GM13977 (cell line): ENCODE measurements at places on chromosomes 7 and 10.

DNA sequence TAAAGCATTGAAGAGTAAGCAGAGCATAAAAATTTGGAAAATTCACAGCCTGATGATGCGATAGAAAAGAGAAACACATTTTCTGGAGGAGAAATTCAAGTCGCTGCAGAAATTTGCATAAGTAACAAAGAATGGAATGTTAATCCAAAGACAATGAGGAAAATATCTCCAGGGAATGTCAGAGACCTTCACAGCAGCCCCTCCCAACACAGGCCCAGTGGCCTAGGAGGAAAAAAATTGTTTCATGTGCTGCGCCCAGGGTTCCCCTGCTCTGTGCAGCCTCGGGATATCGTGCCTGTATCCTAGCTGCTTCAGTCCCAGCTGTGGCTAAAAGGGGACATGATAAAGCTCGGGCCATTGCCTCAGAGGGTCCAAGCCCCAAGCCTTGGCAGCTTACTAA lies 206.8 kb downstream of the TPK1 start:
- DNase-seq = no peak

DNA sequence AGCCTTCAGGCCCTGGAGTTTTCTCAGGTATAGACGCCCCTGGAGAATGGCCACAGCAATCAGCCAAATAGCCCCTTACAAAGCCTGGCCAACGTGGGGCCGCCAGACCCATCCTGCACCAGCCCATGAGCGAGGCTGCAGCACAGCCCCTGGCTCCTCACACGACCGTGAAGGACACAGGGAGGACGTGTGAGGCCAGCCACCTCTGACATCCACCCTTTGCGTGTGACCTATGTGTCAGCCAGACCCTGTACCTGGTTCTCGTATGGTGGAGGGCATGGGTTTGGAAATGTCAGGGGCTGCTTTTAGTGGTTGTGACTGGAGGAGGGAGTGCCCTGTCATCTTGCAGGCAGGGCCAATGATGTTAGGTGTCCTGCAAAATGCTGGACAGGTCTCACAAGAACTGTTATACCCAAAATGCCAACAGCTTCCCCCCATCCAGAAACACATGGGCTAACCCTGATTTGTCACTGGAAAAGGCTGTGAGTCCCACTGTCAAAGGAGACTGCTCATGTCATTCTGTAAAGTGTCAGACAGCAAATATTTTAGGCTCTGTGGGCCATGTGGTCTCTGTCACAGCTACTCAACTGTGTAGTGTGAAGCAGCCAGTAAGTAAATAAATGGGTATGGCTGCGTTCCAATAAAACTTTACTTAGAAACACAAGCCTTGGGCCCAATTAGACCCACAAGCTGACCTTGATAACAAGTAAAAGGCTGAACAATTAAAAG lies 30.0 kb downstream of the NOD1 start:
- no peak for DNase-seq

DNA sequence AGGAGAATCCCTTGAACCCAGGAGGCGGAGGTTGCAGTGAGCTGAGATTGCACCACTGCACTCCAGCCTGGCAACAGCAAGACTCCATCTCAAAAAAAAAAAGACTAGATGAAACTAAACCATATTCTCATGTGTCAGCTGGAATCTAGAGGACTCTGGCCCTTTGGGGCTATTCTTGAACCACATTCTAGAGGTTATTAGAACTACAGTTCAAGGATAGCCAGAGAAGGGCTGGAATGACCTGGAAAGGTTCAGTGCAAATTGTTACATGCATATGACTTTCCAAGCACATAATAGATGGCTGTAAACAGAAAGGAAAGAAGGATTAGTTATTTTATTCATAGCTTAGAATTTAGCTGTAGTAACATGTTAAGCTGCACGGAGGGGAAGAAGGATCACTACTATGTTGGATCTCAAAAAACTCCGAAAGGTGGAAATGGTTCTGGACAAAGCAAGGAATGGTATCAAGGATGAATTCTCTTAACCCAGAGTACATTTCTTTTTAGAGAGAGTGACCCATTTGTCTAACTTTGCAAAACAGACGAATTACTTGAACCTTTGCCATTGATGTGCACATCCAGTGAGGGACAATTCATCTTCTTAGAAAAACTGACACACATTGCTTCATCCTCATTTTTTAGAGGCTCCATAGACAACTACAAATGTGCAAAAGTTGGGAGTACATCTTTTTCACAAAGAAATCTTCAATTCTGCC lies 124.0 kb upstream of the SAMD8 start:
- no peak for DNase-seq

GRCh38 chr7:114889646-114890285 lies 32.1 kb upstream of the MDFIC start:
- DNase-seq = peak; percentile 6

- no peak for DNase-seq
Measured at GRCh38 chr10:129954492-129955315, 9.4 kb downstream of the EBF3 start.

GRCh38 chr7:67301667-67302066 lies 305.0 kb downstream of the TYW1 start:
- no peak for DNase-seq

GRCh38 chr7:85135977-85136376 lies 50.9 kb downstream of the SEMA3D start:
- DNase-seq = no peak

DNA sequence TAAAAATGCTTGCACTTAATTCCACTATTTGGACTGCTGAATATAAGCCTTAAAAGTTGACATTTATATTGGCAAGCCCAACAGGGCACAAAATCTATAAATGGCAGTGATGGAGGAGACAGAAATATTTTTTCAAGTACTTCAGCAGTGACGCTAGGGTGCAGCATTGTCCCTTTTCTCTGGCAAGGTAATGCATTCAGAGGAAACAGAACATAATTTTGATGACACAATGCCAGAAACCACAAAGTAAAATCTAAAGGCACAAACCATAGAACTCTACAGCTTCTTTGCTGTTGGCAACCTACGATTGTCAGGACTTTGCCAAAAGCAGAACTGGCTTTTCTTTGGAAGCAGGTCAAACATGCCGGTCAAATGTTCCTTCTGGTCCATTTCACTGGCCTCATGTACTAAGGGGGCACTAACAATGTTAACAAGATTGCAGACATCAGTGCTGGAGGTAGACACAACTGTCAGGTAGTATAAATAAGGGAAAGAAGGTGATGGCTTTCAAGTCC lies 30.9 kb upstream of the FAM133B start:
- DNase-seq = peak; percentile 44

DNA sequence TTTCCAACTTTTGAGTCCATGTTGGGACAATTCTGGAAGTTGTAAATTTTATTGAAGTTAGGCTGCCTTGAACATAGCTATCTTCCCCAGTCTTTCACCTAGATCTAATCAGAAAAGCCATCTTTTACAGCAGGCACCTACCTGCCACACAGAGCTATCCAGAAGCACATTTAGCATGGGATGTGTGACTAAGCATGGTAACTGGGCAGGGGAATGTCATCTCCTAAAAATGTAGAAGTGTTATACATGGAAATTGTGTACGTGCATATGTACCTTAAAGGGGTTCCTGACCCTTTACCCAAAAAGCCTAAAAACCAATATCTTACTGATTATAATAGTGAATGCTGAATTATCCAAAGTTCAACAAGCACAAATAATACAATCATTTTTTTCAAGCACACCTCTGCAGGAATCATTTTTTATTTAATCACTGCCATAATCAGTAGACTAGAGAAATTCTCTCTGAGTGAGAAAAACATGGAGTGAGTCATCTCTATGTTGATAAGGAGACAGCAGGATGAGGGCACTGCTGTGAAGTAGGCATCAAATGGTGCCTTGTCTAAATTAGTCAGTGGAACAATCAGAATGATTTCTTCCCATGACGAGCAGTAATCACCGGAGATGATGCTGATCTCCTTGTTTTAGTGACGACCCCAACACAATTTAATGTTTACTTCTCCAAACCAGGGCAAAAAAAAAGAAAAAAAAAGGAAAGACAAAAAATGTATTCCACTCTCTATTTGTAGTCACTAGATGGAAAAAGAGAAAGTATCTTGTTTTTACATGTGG lies 75.9 kb downstream of the SORBS1 start:
- DNase-seq = no peak

DNA sequence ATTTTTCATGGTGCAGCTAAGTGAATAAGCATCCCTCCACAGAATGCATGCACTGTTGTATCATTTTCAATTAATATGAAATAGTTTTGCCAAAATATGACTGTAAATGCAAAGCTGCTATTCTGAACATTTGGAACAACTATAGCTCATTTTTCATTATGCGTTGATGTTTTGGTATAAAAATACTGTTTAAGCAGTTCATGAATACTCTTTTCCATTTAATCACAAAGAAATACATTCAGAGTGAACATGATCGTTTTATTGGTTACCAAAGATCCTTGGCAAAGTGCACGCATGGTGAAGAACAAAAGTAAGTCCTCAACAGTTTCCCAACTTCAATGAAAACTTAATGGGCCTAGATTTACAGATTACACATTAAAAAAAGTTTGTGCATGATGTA lies 33.1 kb downstream of the SKIDA1 start:
- no peak for DNase-seq

DNA sequence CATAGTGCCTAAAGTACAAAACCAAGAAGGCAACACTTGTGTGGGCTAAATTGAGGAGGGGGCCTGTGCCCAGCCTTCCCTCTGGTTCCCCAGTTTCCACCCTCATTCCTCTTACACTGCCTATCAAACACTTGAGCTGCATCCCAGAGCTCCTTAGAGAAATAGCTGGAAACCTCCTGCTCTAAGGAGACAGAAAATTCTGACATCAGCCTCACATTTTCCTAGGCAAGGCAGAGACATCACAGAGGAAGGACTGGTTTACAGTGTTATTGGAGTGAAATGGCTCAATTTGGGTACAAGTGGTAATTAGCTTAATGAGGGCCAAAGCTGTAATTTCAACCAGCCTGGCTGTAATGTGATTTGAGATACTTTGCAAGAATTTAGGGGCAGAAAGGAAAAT lies 192.3 kb upstream of the AOAH start:
- DNase-seq = no peak

GRCh38 chr7:143203386-143203785 lies 18.5 kb upstream of the TAS2R40 start:
- DNase-seq = no peak

- DNase-seq = no peak
Measured at GRCh38 chr7:157442456-157442855, 105.7 kb downstream of the DNAJB6 start.

- DNase-seq = no peak
Measured at GRCh38 chr7:42700406-42701327, 211.2 kb downstream of the C7orf25 start.

GRCh38 chr10:4538016-4538415 lies 288.0 kb upstream of the AKR1E2 start:
- no peak for DNase-seq

DNA sequence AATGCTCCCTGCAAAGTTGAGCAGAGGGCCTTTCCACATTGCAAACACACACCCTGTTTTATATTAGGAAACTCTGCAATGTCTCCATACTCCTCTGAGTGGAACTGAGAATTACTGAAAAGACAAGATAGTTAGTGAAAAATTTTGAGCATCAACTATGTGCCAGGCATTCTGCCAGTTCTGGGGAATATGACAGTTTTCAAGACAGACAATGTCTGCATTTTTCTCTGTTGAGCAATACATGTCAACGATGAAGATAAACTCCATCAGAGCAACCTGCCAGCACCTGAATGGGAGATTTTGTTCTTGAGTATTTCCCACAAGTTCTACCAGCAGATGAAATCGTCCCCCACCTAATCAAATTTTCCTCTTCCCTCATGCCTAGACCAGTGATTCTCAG lies 203.4 kb upstream of the BMPER start:
- DNase-seq = no peak

DNA sequence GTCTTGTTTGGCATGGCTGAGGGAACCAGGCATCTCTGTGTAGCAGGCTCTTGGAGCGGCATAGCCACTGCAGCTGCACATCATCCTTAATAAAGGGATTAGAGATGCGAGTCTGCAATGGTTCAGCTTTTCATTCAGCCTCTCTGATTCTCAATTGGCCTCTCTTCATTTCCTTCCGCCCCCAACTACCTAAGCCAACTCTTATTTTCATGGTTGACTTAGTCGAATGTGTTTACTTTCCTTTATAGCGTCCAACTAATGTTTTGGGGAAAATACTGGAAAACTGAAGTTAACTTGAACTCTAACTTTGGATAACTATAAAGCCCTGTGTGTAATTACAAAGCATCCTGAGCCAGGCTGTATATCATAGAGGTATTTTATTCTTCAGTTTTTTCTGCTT lies 202.2 kb upstream of the KIAA1217 start:
- no peak for DNase-seq

GRCh38 chr7:100088621-100089457 lies at the start of gene COPS6:
TSS of gene COPS6 (plus strand) at chr7:100088969. CDS start at chr7:100088991, 22 bp downstream.
- DNase-seq = peak; percentile 89

GRCh38 chr7:2023877-2024566 lies 208.7 kb downstream of the MAD1L1 start:
- no peak for DNase-seq

DNA sequence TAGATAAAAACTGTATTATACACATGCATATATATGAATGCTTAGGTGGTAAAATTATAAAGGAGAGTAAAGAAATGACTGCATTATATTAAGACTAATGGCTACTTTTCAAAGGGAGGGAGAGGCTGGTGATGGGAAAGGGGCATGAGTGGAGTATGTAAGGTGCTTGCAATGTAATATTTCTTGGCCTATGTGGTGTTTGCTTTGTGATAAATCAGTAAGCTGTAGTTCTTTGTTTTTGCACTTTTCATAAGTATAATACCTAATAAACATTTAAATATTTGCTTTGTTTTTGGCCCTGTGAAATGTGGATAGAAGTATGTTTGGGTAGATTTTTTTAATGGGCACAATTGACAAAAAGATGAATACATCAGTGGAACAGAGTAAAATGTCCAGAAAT lies 25.9 kb downstream of the AGBL3 start:
- no peak for DNase-seq

- DNase-seq = peak; percentile 12
Measured at GRCh38 chr7:101555269-101555920, 73.7 kb downstream of the MYL10 start.

DNA sequence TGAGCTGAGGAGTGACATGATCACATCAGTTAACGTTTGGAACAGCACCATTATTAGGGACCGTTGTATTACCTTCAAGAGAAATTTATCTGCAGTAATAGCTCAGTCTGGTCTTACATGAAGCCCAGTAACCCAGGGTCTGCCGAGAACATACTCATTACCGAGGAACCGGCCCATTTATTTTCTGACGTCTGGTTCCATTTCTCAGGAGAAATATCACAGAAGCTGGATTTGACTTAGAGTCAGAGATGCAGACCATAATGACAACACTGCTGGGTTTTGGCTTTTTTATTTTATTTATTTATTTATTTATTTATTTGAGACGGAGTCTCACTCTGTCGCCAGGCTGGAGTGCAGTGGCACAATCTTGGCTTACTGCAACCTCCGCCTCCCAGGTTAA lies 163.1 kb downstream of the CCDC3 start:
- no peak for DNase-seq

- no peak for DNase-seq
Measured at GRCh38 chr10:79463578-79464496, 18.4 kb upstream of the ZCCHC24 start.

DNA sequence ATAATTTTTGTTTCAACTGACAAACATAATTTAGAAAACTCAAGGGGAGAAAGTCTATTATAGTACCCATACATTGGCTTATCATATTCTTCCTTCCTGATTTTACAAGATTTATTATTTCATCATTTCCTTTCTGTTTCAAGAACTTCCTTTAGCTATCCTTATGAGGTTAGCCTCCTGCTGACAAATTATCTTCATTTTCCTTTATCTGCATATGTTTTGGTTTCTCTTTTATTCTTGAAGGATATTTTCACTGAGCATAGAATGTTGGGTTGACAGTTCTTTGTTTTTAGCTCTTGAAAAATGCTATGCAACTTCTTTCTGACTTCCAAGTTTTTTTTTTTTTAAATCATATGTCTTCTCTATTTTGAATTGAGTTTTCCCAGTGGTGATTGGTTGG lies 21.3 kb upstream of the TCERG1L start:
- no peak for DNase-seq
